NCI-H524 (cell line): ENCODE measurements at places on chromosomes 2 and 18.
A peak's percentile ranks its signal among the peaks of the same experiment; 100 is the strongest.

DNA sequence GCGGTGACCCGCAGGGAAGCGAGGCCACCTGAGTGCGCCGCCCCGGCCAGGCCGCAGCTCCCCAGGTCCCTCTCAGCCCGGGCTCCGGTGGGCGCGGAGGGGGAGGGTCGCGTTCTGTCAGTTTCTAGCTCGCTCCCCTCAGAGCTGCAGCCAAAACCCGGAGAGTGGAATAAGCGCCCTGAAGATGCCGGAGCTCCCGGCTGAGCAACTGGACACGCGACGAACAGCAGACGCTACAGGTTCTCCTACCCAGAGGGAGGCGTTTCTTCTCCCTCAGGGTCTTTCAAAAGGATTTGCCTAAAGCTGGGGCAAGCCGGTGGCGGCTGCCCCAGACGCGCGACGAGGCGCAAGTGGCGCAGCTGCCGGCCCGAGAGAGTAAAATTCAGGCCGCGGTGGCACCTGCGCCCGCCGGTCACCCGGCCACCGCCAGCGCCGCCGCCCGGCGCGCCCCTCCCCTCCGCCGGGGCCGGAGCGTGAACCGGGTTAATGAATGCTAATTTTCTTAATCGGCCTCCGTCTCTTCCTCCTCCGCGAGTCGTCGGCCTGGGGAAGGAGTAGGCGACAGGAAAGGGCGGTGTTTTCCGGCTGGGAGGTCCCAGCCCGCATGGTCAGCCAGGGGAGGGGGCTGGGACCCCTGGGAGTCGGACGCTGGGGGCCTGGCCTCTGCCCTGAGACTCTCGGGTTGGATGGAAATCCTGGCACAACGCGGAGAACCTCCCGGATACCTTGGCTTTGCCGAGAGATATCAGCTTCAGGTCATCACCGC is 845 bp upstream of the CDC42EP3 start:
- peak; percentile 91 for DNase-seq

DNA sequence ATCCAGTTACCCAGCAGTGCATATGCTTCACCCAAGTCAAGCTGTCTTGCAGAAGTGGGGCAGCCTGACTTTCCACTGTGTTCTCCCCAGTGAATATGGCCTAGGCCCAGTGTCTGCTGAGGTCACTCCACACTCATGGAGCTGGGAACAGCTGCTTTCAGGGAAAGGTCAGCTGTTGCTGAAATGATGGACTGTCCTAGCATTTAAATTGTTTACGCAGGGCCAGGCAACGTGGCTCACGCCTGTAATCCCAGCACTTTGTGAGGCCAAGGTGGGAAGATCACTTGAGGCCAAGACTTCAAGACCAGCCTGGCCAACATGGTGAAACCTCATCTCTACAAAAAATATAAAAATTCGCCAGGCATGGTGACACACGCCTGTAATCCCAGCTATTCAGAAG is 86.5 kb downstream of the LIPG start:
- DNase-seq = no peak

GRCh38 chr2:165055082-165055851 is 99.9 kb upstream of the SLC38A11 start:
- peak; percentile 86 for DNase-seq

GRCh38 chr2:147232225-147232669 is 612.6 kb upstream of the ACVR2A start:
- no peak for DNase-seq

GRCh38 chr18:80191907-80192652 is 55.2 kb downstream of the PARD6G start:
- no peak for DNase-seq

DNA sequence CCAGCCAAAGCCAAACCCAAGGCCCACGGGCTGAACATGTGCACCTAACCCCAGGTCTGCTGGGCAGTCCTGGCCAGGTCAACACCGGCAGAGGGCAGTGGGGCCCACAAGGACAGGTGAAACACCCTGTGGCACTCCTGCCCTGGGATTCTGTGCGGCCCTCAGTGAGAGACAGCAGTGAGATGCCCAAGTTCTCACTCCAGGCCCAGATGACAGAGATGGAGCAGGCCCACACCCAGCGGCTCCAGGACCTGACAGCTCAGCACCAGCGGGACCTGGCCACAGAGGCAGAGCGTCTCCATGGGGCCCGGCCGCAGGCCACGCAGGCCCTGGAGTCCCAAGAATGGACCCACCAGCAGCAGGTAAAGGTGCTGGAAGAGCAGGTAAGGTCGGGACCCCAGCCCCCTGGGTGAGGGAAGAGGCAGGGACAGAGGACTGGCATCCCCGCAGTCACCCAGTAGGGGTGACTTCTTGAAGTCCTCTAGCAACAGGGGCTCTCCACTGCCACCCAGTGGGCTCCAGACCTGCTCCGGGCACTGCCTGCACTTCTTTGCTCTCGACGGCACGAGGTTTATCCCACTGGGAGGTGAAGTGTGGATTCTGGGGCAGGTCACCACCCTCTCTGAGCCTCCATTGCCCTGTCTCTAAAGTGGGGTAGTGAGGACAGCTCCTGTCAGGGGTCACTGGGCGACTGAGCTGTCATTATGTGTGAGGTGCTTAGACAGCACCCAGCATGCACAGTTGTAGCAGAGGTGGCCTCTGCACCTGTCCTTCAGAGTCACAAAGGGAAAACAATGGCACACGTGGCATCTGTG is 8.8 kb upstream of the SNED1 start:
- peak; percentile 64 for DNase-seq

DNA sequence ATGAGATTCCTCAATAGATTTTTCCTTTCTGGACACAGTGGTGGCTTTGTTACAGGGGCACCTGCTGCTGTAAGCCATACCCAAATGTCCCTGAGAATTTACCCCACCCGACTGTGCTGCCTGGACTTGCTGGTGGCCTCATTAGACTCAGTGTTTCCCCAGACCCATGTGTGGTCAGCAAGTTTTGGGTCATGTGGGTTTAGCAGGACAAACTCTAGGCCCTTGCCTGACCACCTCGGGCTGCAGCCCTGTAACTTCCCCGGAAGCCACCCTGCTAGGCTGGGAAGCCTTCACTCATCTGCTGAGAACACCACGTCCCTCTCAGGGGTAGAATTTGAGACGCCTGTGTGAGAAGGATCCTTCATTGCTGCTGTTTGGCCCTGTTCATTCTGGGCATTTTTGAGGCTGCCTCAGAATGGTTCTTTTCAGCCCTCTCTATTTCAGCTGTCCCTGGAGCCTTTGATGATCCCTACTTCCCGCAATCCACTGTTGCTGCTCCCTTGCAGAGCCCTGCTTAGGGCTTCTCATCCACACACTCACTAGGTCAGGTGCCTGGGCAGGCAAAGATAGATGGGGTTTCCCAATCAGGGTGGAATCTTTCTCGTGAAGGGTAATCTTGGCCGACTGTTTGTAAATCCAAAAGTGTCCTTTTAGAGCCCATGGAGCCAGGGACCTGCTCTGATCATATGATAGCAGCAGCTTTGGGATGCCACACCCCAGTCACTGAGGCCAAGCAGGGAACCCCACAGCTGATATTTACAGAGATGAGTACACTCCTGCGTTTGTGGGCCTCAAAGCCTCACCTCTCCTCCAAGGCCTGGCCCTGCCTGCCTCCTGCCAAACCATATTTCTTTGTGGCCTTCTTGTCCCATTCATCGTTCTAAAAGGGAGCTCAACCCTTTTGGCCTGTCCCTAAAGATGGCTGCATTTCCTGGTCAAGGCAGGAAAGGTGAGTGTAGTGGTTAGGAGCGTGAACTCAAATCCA is 6.7 kb downstream of the EHD3 start:
- DNase-seq = no peak

GRCh38 chr2:17149945-17150344 is 368.3 kb downstream of the RAD51AP2 start:
- no peak for DNase-seq
